NCI-H1436 (cell line): ENCODE measurements at places on chromosomes 5 and 9.

- no peak for DNase-seq
Measured at GRCh38 chr5:107248066-107248695, 422.6 kb downstream of the EFNA5 start.

DNA sequence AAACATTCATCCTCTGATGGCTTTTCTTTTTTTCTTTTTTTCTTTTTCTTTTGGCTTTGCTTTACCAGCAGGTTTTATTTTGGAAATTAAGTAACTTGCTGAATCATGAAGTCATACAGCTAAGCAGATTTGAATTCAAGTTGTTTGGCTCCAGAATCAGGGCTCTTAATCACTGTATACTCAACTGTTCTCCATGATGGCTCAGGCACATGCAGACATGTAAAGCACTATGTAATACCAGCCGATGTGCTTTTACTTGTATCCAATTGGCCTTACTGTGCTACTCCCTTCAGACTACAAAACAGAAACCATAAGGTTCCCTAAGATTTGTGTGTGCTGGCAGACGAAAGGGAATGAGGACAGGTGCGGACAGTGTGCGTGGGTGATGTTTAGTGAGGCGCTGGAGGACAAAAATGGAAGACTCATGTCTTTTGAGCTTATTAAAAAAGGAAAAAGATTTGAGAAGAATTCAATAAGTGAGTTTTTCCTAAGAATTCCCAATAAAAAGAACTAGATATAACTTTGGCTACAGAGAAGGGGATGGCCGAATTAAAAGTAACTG, 44.7 kb upstream of the OTP start:
- DNase-seq: no peak

- no peak for DNase-seq
Measured at GRCh38 chr5:169521366-169521983, 62.1 kb upstream of the SPDL1 start.

GRCh38 chr5:107341376-107342084, 329.2 kb downstream of the EFNA5 start:
- DNase-seq: no peak

GRCh38 chr9:15843931-15844330, 291.1 kb downstream of the CCDC171 start:
- DNase-seq: no peak

GRCh38 chr9:75591972-75592371, 298.5 kb upstream of the PCSK5 start:
- DNase-seq: no peak

DNA sequence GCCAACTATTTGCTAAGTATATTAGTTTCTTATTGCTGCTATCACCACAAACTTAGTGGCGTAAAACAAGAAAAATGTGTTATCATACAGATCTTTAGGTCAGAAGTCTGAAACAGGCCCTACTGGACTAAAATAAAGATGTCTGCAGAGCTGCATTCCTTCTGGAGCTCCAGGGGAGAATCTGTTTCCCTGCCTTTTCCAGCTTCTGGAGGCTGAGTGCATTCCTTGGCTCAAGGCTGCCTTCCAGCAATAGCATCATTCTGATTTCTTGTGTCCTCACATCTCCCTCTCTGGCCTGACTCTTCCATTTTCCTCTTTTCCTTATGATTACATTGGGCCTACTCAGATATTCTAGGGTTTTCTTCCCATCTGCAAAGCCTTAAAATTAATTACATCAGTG, 15.9 kb downstream of the MAN2A1 start:
- DNase-seq: no peak

DNA sequence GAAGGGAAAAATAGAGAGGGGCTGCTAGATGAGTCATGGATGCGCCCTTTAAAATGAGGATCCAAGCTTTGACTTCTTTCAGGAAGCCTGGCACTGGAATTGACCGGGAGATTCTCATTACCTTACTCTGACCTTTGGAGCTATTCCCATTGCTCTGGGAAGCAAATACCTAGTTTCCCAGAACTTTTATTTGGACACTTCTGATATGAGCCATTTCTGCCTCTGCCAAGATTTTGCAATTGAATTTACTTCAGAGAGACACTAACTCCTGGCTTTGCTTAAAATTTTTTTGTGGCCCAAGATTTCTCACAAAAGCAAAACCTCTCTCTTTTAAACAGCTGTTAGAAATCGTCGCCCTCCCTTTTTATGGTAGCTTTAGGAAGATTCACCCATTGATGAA, 15.7 kb upstream of the AGXT2 start:
- DNase-seq: no peak

DNA sequence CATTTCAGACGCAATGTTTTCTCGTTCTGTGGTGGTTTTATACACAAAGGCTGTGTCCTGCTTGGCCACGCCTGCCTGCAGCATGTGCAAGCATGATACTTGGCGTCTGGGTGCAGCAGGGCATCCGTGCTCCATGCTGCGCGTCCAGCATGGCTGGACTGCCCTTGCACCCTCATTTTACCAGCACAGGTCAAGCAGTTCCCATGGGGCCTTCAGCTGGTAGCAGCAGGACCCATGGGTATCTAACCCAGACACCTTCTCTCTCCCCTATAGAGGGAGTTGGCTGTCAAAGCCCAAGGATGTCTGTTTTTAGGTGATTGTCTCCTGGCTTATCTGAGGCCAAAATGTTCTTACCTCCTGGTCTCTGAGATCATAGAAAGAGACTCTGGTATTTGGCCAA, 158.3 kb upstream of the PITX1 start:
- no peak for DNase-seq

DNA sequence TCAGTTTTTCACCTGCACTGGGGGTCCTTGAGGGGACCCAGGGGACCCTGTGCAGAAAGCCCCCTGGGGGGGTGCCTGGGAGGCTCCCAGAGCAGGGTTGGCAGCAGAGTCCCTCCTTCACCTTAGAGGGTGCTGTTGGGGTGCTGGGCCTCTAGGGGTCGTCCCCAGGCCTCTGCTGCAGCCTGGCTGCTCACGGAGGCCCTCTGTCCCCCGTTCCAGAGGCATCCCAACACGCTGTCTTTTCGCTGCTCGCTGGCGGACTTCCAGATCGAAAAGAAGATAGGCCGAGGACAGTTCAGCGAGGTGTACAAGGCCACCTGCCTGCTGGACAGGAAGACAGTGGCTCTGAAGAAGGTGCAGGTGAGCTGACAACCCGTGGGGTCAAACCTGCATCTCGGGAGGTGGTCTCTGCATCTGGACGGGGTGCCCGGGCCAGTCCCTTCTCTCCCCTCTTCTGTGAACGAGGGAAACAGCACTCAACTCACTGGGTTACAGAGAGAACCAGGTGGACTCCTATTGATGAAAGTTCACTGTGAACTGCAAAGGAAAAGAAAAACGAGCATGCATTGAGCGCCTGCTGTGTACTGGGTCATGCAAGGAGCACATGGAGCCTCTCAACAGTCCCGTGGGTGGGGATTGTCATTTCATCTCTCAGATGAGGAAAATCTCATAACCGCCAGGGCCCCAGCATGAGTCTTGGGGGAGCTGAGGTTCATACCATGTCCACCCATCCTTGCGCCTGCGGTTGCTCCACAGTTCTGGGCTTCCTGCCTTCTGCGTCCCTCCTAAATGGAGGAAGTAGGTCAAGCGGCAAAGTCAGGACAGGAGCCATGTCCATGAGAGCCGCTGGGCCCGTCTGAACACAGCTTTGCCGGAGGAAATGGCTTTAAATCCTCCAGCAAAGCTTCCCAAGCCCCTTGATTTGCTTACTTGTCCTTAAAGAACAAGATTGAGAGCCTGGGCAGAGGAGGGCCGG, 54.8 kb downstream of the NEK6 start:
- DNase-seq: no peak

DNA sequence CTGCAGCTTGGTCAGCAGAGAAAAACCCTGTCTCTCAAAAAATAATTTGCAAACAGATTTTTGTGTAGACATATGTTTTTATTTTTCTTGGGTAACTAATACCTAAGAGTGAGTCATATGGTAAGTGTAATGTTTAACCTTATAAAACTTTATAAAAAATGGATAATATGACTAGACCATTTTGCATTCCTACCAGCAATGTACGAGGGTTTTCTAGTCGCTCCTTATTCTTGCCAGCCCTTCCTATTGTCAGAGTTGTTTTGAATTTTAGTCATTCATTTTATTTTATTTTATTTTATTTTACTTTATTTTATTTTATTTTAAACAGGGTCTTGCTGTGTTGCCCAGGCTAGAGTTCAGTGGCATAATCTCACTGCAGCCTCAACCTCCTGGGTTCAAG, 37.8 kb downstream of the RABGAP1 start:
- no peak for DNase-seq

DNA sequence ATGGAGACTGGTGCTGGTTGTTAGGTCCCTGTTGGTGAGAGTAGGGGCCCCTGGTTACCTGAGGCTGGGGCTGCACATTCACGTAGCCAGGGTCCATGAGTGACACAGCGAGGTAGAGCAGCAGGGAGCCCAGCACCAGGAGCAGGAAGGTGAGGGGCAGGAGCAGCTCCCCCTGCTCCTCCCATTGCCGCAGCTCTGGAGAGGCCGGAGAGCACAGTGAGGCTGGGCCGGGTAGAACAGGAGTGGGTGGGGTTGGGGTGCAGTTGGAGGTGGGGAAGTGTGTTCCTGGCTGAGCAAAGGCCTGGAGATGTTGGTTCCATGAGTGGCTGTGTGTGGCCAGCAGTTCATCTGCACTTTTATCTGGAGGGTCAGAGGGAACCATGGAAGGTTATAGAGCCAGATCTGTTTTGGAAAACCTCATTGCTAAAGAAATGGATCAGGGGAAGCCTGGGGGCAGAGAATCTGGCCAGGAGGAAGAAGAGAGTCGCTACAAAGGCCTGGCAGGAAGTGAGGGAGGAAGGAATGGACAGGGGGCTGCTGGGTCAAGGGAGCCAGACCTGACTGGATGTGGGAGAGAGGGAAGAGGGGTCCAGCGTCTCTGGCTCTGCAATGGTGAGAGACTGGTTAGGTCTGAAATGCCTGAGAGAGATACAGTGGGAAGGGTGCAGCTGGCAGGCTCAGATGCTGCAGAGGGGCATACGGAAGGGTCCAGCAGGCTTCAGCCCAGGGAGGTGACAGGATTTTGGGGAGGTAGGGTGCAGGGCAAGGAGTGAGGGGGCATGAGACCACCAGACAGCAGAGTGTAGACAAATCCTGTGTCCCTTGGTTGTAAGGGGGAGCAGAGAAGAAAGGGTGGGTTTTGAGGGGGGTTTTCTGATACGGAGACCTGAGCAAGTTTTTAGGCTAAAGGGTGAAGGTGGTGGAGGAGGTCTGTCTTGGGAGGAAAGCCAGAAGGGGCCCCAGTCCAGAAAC, 1.3 kb downstream of the ZDHHC12 start:
- no peak for DNase-seq

DNA sequence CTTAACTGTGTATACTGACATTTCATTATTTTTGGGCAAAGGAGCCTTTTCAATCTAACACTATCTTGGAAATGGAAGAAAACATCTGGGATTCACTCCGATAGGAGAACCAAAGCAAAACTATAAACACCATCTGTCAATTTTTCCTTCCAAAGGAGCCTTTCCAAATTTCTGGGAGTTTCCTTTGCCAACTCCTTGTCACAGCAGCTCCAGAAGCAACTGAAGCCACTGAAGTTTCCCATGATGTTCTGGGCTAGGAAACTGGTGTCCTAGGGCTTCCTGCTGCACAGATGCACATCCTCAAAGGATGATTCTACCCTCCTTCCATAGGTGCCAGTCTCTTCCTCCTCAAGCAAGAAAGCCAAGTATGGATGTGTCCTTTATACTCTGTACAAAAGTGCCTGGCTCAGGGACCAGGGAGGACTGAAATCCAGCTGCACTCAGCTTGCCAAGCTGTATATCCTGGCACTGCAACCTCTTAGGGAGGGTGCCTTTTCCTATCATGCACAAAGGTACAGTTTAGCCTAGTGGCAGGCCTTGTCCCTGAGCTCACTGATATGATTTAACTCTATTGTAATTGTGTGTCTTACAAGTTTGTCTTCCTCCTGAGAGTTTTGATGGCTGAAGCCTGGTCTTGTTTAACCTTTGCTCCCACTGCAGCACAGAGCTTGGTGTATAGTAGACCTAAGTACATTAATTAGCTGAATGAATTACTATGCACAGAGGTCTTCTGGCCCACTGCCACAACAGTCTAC, 8.4 kb upstream of the UBAP1 start:
- DNase-seq: no peak

- DNase-seq: no peak
Measured at GRCh38 chr5:150301170-150301505, 1.6 kb downstream of the ARSI start.

- DNase-seq: no peak
Measured at GRCh38 chr9:117672369-117672768, 31.8 kb upstream of the TLR4 start.
